ENCODE measurements at places on chromosomes 1 and 21.

DNA sequence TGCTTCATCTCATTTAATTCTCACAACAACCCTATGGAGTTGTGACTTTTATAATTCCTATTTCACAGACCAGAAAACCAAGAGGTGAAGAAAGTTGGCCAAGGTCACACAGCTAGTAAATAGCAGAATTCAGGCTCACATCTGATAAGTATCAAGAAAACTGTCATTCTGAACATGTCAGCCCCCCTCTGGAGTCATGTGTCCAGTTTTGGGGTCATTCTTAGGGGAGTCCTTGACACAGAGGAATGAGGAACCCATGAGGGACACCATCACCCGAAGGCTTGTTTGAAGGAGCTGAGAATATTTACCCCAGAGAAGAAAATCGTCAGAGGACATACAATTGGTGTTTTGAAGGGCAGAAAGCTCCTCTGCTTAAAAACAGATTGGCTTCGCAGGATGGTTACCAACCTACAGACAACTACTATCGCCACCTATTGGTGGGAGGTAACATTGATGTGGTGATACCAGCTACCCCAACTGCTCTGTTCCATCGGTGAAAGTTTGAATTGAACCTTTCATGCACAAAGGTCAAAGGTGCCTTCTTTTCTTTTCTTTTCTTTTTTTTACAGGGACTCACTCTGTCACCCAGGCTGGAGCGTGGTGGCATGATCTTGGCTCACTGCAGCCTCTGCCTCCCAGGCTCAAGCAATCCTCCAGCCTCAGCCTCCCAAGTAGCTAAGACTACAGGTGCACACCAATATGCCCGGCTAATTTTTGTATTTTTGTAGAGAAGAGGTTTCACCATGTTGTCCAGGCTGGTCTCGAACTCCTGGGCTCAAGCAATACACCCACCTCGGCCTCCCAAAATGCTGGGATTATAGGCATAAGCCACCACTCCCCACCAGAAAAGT is 31.3 kb downstream of the NCMAP start:
- DNase-seq: peak; percentile 66

DNA sequence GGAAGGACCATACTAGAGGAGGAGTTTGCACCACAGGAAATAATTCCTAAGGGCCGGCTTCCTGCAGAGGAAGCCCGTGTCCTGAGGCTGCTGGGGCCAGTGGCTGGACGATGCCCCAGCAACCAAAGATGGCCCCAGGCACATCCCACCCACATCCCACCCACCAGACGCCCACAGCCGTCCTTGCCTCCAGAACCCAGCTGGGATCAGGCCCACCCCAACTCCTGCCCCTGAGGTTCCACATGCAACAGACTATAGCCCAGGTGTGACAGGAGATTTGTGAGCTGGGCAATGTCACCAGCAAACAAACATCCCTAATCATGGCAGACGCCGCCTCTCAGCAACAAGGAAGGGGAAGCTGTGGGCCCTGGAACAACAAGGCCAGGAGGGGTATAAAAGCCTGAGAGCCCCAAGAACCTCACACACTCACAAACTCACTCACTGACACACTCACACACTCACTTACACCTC is at the start of gene KRTAP10-9:
Gene KRTAP10-9 (plus strand): TSS at position 421 of the 471 bp plus-strand sequence. CDS start 79 bp downstream, outside the sequence.
- DNase-seq: no peak

DNA sequence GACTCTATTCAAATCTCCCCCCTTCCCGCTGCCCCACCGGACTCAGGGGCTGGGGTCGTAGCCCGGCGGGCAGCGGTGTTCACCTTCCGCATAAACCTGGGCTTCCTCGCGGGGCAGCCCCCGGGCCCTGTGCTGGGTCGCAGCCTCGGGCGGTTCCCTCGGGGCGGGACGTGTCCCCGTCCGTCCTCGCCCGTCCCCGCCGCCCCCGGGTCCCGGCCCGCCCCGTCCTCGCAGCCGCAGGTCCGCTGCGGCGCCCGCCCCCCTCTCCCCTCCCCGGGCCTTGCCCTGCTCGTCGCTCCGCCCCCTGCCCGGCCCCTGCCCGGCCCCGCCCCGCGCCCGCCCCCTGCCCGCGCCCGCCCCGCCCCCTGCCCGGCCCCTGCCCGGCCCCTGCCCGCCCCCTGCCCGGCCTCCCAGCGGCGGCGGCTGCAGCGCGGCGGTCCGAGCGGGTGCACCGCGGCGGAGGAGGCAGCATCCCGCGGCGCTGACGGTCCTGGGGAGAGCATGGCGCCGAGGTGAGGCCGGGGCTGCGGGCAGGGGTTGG is at the start of gene COL18A1:
Gene COL18A1 (plus strand): TSS at position 436 of the 541 bp plus-strand sequence. CDS start 66 bp downstream, at position 502.
- DNase-seq: peak; percentile 52

- no peak for DNase-seq
These were observed 37.2 kb downstream of the NUP210L start for GRCh38 chr1:154117642-154118041.

DNA sequence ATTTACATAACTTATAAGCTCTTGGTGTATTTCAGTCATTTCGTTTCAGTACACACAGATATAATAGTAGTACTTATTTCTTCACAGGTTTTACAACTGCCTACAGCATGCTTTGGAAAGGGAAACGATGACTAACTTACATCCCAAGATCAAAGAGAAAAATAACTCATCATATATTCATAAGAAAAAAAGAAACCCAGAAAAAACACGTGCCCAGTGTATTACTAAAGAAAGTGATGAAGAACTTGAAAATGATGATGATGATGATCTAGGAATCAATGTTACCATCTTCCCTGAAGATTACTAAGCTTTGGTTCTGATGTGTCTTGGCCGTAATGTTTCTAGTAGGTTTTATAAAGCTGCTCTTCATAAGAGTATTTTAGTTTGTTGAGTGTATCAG is 30.9 kb downstream of the TYW3 start:
- DNase-seq: no peak

DNA sequence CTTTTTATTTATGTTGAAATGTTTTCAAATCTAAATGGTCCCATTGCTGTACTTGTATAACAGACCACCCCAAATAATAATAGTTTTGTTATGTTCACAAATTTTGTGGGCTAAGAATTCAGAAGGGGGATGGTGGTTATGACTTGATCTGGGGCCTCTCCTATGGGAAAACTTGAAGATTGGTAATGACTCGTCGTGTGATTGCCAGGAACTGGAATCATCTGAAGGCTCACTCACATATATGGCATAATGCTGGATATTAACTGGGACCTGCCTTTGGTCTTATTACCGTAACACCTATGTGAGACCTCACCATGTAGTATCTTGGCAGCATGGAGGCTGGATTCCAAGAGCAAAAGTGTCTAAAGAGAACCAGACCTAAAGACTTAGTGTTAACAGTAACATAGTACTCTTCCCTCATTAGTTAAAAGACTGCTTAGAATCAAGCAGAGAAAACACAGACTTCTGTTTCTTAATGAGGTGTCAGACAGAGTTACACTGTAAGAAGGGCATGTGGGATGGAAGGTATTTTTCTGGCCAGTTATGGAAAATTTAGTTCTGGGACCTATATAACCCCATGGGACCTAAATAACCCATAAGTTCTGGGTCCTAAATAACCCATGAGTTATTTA is 11.9 kb downstream of the LYPLAL1 start:
- no peak for DNase-seq

DNA sequence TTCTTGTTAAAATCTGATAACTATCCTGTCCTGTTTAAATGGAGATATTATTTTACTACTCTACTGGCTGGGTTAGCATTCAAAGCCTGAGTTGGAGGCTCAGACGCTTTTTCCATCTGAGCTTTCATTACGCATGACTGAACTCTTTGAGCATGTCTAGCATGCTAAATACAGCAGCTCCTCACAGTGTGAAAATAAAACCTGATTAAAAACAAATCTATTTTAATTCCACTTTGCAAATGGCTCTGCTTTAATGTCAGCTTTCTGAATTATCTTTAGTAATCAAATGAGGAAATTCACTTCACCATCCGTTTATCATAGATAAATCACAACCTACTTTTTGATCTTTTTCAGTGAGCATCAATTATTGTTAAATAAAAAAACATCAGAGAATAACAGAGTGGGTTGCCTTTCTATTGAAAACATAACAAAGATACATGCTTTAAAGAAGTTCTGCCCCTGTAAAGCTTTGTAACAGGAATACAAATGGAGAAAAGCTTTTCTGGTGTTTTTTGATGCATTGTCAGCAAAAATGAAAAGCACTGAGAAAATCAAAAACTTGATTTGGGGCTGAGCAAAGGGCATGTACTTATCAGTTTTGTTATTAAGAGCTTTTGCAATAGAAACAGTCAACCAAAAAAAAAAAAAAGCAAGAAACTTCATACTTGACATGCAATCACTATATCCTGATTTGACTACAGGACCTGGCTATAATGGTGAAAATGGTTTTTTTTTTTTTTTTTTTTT is 3.5 kb upstream of the SPEN start:
- no peak for DNase-seq
